ENCODE measurements at places on chromosomes 3 and 15.

DNA sequence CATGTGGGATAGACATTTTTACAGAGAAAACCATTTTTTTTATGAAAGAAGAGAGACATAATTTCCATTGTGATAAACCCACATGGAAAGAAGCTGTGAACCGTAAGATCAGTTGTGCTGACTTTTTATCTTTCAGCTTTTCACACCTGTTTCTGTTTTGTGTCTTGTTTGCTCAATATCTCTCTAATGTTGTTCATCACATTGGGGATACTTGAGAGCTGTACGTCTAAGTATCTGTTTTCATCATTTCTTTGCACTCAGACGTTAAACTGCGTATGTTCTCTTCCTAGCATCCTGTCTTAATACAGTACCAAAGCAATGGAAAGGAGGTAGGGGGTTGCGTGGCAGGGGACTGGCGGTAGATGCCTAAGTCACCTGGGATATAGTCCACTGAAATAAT, 449.0 kb downstream of the NAALADL2 start:
- no peak for DNase-seq

GRCh38 chr3:43769885-43770425, 79.2 kb downstream of the ABHD5 start:
- no peak for DNase-seq

DNA sequence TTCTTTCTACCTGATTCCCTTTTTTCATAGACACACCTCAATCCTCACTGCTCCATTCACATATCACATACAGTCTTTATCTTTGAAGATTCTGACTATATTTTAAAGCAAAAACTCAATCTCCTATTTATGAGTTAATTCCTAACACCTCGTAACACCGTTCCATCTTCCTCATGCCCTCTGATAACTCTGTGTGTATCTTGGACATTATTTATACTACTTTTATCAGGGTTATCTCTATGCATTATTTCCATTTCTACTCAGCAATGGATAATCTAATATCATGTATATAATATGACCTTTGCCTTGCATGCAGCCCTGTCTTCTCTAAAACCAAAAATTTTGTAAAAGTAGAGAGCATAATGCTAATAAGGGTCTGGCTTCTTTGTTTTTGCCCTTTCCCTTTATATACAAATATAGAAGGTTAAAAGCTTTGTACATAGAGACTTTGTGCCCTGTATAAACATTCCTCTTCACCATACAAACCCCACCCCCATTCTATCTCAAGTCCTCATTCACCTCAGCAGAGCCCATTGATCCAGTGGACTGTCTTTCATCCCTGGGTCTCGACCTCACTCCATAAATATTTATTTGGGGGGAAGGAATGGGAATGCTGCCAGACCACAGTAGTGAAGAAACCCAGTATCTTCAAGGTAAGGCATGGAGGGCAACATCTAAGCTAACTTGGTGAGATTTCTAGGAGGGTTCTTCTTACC, 21.8 kb downstream of the TRIM42 start:
- DNase-seq: no peak

DNA sequence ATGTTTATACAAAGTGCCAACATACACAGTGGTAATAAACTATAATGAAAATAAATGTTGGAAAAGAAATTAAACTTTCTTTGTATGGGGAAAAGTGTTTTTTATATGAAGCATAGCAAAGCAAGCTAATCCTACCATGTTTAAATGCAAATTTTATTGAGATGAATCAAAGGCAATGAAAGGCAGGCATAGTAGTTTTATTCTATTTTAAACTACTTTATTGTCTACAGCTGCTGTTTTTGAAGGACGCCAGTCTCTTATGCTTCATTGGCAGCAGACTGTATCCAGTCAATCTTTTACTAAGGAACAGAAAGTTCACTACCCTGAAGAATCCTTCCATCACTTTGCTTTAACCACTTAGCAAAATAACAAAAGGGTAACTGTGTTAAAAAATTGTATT, 761.0 kb downstream of the ROBO2 start:
- DNase-seq: no peak

DNA sequence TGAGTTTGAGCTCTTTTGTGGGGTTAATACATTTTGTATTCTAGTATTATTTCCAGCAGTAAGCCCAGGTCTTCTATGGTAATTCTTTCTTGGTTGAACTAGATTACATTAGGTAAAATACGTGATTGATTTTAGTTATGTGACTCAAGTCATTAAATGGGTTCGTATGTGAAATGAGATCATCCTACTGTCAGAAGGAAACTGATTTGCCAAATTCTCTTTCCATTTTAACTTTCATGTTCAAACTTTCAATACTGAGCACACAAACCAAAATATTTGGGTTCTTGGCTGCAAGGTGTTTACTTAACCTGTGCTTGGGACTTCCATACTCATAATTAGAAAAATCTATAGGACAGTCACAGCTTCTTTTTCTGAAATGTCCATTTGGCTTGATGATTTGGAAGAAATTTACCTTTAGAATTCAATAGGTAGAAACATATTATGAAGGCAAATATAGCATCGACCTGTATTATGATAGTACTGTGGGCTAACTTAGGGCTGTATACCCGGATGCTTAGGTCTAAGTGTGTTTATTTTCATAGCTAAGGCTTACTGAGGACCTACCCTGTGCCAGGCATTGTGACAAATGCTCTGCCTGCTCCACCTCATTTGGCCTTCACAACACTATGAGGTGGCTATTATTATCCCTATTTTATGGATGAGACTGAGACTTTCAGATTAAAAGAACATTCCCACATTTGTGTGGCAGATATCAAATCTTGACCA, 631.8 kb upstream of the GRM7 start:
- DNase-seq: no peak

GRCh38 chr3:126116526-126116925, 32.6 kb upstream of the SLC41A3 start:
- no peak for DNase-seq

DNA sequence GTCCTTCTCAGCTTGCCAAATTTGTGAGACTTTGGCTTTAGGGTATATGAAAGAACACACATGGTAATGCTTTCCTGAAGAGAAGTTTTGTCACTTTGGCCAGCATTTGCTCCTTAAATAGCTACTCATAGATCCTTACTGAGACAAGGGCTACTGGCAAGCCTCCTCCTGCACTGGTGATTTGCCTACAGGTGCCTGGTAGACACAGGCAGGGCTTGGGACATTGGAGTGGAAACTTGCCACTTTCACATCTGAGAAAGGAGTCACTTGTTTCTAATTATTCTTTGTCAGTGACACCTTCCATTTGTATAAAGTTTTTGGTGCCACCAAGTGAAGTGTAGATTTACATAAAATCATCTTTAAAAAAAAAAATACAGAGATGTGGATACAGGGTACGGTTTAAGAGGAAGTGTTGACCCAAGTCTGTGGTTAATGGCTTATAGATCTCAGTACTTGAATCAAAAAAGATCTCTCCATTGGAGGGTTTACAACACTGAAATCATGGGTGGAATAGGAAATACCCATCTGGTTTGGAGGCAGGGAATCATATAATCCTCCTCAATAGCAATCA, 132.8 kb upstream of the GADL1 start:
- no peak for DNase-seq

DNA sequence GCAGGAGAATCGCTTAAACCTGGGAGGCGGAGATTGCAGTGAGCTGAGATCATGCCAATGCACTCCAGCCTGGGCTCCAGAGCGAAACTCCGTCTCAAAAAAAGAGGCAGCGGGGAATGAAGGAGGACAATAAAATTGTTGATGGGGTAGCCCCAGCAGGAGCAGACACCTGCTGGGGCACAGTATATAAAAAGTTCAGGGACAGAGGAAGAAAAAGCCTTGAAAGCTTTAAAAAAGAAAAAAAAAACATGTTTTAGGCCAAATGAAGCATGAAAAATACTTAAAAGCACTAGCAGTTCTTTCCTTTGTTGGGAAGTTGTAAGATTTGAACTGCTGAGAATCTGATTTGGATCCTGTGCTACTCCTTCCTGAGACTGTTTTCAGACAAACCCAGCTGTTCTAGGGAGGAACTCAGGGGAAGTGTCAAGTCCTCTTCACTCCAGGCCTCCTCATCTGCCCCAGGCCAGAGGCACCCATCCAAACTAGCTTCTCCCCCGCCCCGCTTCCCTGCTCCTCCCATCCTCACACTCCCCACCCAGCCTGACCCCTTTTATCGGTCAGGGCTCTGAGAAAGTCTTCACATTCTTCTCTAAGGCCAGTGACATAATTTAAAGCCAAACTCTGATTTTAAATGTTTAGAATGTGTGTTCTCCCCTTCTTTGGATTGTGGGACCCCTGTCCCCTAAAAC, 4.9 kb downstream of the IL17RD start:
- DNase-seq: no peak

DNA sequence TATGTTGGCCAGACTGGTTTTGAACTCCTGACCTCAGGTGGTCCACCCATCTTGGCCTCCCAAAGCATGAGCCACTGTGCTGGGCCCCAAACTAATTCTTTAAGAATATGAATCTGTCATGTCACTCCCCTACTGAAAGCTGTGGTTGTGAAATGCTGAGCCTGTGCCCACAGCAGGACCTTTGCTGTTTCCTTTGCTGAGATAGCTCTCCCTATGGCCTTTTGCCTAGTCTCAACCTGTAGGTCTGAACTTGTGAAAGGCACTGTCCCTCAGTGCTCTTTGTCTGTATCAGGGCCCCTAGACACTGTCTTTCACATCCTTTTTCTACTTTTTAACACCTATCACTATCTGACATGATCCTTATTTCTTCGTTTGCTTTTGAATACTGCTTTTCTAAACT, 62.7 kb upstream of the CCR4 start:
- no peak for DNase-seq

- no peak for DNase-seq
These were observed 202.8 kb downstream of the FMN1 start for GRCh38 chr15:32991619-32992111.

DNA sequence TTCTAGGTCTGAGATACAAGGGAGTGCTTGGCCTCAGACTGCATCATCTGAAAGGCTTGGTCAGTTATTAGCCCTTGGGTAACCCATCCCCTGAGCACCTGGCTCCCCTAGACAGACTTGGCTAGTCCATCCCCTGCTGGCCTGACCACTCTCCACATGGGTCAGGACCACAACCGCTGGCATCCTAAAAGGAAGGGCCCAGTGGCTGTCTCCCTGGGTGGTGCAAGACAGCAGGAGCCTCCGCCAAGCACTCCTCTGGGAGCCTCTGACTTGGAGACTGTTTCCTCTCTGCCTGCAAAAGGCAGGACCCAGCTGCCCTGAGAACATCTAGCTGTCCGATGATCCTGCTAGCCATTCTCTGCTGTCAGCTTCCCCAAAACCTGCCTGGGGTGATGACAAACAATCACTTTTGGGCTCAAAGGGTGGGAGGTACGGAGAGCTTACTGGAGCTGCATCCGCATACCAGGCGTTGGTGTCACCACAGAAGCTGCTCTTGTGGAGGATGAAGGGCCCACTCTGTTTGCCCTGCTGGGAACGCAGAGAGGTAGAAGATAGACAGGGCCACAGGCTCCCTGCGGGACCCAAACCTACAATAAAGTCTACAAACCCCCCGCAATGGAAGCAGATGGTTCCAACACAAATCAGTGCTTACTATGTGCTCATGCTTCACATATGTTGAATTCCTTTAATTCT, 108.0 kb upstream of the PRR20G start:
- no peak for DNase-seq

GRCh38 chr3:122940628-122941086, 86.9 kb downstream of the SEMA5B start:
- DNase-seq: no peak

GRCh38 chr3:8516783-8517182, 15.2 kb downstream of the LMCD1 start:
- no peak for DNase-seq

DNA sequence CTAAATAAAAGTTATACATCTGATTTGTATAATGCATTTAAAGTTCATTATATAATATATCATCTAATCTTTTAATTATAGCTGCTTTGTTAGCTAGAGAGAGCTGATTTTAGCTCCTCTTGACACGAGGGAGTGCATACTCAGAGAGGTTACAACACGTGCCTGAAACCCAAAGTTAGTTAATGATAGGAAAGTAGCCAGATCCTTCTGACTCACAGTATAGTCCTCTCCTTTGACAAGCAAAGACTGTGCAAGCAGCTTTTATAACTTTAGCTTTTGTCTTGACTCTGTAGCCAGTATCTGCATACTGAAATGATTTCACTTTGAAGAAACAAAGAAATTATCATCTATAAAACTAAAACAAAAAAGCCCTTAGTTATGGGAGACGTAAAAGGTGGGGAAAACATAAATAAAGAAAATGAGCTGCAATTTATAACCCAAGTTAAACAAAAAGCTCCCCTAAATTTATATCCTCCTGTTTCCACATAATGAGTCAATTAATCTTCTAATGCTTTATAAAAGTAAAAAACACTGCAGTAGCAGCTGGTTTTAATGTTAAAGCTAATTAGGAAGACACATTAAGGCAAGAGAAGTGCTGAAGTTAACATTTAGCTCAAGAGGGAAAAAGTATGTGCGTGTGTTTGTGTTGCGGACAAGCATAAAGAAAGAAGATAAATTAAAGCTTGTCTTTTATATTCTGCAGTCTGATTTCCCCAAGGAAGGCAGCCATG, 13.1 kb downstream of the GABRR3 start:
- DNase-seq: no peak

DNA sequence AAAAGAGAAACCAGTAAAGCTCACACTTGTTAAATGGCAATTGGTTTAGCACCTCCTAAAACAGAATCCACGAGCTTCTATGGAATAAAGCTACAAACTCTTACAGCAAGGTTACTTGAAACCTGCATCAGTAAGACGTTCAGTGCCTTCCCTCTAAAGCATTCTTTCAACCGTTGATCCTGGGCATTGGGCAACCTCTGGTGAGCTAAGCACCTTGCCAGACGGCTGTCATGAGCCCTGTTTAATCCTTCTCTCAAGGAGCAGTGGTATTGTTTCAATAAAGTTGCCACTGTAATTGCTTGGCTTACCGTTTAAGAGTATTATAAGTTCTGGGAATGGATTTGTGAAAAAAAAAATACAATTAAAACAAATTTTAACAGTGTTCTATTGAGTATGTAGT, 75.0 kb downstream of the COL8A1 start:
- no peak for DNase-seq

- DNase-seq: no peak
These were observed 13.3 kb upstream of the ATP13A5 start for GRCh38 chr3:193391902-193392301.

DNA sequence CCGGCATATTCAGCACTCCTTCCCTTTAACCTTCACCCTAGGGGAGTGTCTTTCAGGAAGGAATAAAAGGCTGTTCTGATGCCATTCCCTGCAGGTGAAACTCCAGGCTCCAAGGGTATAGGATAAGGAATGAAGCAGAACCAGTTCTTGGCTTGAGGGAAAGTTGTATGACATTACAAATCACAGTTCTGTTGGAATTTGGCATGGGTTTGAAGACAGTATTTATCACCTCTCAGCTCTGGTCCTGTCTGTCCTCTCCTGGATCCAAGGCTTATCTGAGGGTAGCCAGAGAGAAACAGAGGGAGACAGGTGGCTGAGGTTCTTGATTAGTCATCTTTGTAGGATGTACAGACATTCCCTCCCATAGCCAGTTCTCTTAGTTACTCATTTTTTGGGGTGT, 37.1 kb downstream of the RAB11A start:
- DNase-seq: no peak

DNA sequence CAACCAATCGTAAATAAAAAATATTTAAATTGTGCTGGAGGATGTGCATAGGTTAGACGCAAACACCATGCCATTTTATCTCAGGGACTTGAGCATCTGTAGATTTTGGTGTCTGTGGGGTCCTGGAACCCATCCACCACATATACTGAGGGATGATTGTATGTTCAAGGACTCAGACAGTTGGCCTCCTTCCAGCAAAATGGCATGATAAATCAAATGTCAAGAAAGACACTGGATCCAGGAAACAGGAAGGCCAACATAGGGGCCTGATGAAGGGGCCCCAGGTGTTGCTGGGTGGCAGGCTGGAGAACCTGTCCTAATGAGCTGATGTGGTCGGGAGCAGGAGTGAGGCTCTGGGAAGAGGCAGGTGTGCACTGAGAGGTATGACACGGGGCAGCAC, 289.5 kb downstream of the GABRG3 start:
- DNase-seq: no peak
